Effector memory CD8-positive, alpha-beta T cell (primary cell): ENCODE measurements at places on chromosomes 6 and 20.

DNA sequence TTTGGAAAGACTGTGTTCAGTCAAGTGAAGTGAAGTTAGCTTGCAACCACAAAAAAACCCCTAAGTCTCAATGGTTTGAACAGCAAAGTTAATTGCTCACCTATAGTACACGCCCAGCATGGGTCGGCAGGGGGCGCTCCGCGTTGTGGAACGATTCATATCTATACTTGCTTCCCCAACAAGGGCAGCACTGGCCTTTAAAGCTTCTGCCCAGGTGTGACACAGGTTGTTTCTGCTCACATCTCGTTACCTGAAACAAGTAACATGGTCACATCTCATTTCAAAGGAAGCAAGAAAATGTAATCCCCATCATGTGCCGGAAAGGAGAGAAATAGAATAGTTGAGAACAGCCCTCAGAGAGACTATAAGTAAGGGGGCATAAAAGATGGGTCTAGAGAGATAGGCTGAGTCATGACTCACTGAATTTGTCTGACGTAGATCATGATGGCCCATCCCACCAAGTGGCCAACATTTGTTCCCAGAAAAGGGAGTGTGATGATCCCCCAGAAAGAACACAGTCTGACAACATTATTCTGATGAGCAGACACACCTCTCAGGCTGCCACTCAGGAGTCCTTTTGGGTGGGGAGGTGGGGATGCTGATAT, 29.0 kb downstream of the HNF4A start:
- peak; percentile 84 for DNase-seq

DNA sequence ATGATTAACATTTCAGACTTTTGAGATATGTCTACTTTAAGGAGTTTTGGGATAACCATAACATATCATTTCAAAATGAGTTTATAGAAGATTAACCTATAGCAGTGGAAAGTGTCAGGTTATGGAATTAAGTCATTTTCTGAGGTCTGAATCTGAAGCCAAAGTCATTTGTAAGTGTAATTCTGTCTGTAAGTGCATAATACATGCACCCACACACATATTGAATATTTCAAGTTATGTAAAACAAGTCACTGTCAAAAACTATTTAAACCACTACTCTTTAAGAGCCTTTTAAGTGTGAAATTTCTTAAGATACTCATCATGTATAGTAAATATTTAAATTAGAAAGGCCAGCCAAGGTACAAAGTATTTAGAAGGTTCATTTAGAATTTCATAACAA, 115.8 kb upstream of the HMGCLL1 start:
- DNase-seq: no peak

GRCh38 chr6:122775975-122776374, 3.5 kb upstream of the FABP7 start:
- no peak for DNase-seq

GRCh38 chr6:163901681-163902080, 487.2 kb downstream of the QKI start:
- no peak for DNase-seq

DNA sequence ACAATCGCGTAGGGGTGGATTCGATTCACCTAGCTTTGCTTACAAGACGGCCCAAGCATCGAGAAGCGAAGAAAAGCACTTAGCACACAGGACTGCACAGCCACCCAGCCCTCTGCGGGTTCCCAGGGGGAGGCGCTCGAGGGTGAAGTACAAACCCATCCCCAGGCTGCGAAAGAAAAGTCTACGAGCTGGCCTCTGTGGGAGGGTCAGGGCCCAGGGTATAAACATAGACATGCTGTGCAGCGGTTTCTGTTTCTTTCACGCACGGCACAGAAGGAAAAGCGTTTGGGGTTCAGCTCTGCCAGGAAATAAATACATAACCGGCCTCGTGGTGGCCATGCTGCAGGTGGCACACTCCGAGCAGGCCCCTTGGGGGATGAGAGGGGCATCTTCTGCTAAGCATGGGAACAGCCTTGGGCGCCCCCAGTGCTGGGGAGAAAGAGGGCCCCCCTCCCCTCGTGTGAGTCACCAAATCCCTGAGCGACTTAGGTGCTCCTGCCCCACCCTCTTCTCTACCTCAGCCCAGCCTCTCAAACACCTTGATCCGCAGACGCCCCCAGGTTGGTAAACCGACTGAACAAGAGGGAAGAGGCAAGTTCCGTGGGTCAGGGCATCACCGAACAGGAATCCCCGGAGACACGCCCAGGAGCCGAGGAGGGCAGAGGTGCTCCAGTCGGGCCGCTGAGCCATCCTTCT, 91.6 kb upstream of the RIPOR2 start:
- peak; percentile 62 for DNase-seq

- DNase-seq: no peak
Observed at GRCh38 chr6:151057061-151057460, 182.7 kb upstream of the AKAP12 start.

DNA sequence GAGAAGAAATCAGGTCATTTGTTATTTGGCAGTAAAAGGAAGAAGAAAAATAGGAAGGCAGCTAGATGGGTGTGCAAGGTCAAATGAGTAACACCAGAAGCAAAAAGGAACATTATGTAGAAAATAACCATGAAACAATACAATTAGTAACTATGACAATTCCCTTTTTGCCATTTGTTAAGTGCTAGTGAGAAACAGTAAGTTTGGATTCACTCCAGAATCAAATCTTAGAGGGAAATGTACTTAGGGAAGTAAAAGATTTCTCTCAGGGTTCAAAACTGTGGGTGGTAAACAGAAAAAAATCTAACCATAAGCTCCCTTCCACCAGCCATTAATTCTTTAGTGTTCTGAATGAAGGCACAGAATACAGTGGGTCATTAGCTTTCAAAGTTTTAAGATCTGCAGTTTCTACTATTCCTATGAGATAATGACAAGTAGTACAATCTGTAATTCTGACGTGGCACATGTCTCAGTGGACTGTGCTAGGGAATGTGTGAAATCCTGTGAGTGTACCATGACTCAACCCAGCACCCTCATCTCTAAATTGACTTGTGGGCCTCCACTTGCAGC, 17.1 kb downstream of the REPS1 start:
- DNase-seq: peak; percentile 16

DNA sequence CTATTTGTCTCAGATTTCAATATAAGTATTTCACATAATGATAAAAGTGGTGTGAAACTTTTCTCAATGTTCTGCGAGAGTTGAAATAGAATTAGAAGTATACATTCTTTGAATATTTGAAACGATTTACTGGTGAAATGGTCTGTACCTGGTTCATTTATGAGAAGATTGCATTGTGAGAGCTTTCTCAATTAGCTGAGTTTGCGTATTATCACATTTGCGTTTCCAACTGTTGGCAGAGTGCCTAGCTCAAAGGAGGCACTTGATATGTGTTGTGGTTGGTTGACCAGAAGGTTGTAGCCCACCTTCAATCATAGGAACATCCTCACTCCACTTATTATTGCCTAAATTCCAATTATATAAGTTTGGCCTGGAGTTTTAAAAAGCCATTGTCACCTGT, 58.8 kb upstream of the EXOC2 start:
- no peak for DNase-seq

DNA sequence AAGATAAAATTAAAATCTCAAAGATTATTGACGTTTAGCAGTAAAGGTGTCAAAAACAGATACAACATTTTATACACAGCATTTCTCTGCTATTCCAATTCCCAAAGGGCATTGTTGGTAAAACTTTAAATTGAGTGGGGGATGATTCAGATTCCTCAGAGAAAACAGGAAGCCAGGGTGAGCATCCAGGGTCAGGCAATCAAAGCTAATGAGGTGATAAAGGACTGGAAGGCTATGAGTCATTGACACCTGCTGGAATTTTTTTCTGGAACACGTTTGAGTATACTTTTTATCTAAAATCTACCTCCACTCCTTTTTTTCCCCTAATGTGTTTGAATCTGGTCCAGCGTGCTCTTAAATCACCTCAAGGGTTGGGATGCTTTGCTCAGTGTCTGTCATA, 52.2 kb downstream of the FKBP1C start:
- no peak for DNase-seq

- DNase-seq: no peak
Observed at GRCh38 chr20:20582734-20583133, 129.7 kb downstream of the RALGAPA2 start.

GRCh38 chr20:18623156-18623910, 35.5 kb downstream of the DTD1 start:
- DNase-seq: no peak

DNA sequence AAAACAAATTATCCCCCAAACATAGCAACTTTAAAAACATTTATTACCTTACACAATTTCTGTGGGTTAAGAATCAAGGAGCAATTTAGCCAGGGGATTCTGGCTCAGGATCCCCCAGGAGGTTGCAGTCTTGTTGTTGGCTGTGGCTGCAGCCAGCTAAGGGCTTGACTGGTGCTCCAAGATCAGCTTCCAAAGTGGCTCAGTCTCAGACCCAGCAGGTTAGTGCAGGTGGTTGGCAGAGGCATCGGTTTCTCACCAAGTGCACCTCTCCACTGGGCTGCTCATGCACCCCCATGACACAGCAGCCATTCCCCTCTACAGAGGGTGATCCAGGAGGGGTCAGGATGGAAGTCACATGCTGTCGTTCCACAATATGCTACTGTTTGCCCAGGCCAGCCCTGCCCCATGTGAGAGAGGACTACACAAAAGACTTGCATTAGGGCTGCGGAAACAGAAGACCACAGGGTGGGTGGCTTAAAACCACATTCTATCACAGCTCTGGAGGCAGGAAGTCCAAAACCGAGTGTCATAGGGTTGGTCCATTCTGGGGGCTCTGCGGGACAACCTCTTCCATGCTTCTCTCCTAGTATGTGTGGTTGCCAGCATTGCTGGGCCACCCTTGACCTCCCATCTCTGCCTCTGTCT, 125.8 kb downstream of the C6orf118 start:
- DNase-seq: no peak

DNA sequence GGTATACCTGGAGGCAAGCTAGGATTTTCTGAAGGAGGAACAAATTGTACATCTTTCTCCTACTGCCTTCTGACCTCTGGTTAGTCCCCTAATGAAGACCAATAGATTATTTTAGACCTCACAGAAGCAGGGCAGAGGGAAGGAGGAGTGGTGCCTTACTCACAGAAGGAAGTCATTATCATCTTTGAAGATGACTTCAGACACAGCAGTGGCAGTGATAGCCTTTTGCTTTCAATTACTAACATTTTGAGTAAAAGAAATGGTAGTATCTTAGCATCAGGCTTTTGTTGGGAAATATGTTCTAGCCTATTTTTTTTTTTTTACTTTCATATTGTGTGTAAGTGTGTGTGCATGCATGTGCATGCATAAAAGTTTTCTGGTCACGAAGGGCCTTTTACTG, 164.2 kb upstream of the PLN start:
- no peak for DNase-seq

- DNase-seq: no peak
Observed at GRCh38 chr6:85372188-85372914, 77.5 kb upstream of the NT5E start.

DNA sequence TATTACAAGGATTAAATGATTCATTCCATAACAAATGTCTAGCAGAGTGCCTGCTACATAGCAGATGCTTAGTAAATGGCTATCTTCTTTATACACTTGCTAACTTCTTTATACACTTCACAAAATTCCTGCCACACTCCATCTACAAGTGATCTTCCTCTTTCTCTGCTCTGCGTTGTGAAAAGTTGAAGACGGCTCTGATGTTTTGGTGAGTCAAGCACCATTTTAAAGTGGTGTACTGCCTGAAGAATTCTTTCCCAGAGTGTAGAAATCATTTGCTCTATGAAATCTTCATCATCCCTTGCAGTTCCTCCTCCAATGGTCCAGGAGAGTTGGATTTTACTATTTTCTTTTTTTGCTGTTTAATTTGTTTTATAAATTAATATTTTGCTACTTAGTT, 74.9 kb downstream of the TNFAIP3 start:
- DNase-seq: no peak

DNA sequence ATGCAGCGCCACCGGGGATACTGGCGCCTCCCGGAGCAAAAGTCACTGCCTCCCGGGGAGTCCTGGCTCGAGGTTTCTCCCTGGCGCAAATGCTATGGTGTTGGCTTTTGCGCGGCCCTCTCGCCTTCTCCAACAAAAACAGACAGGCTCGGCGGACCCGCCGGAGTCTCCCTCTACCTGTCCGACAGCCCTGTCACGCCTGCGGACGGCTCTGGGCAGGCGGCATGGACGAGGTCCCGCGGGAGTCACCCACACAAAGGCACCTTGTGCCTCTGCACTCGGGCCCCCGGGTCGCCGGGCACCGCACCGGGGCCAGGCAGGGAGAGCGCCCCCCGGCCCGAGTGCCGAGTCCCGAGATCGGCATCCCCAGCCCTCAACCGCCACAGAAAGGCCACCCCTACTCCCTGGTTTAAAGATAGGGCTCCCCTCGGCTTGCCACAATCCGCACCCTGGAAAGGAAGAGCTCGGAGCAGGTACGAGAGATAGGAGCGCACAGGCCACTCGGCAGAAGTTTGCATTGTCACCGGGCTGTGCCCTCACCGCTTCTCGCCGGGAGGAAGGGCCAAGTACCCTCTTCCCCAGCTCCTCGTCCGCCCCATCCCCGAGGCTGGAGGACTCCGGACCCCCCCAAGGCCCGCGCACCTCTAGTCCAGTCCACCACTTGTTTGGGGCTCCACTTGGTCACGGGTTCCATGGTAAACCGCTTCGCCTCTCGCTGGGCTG, 903 bp downstream of the CNKSR3 start:
- no peak for DNase-seq

GRCh38 chr6:31792761-31793171, 2.8 kb downstream of the VARS1 start:
- DNase-seq: no peak

DNA sequence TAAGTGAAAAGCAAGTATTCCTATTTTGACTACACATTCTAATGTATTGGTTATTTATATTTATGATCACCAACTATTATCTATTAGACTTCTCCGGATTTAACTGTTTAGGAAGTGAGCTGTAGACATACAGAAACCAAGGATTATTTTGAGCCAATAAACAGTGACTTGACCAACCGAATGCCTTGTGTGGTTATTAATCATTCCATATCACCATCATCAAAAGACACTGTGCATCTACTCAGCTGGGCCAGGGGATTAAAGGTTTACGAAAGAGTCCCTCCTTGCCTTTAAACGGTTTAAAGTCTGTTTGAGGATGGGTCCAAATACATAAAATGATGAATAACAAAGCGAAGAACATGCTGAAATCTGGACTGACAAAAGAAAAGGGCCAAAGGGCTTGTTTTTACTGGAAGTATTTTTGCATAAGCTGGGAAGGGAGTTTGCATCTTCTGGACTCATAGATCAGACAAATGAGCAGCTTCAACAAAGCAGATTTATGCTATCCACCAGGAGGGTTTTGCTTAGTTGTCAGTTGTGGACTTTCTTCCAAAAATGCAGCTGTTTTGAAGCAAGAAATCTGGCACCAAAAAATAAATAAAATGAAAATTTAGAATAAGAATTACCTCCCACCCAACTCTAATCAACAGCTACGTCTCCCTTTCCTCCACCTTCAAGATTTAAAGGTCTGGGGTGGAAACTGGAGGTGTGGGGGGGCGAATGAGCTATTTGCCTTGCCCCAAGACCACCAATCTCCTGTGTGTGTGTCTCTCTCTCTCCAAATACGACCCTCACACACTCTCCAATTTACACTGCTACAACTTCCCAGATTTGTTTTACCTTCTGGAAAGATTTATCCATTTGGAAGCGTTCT, 33.6 kb upstream of the ID4 start:
- DNase-seq: no peak
